ENCODE measurements at places on chromosomes 7 and 10. TPM values are rescaled to one million over a fixed set of nuclear protein-coding genes. Genes with fewer than 3 reads are reported as not detected.

SEC24C gene
- total RNA-seq, result 47.9 TPM

ICA1 gene
- total RNA-seq, result 25.5 TPM

DNA sequence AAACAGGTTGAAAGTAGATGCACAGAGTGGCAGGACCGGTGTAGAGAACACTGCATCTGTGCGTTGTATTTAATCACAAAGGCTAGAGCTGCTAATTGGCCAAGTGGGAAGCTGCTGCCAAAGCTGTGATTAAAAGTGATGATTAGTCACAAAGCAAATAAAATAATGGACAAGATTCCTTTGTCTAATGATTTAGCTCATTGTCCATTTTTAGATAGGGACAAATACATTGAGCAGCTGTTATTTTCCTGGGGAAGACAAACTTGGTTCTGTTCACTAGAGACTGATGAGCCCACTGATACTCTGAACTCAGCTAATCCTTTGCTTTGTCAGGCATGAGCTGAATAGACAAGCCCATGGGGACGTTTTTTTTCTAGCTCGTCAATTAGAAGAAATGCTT is 19.7 kb downstream of the UBE3C start:
- no peak for DNase-seq

- DNase-seq, result no peak
These were observed 6.9 kb downstream of the PILRA start for GRCh38 chr7:100380196-100380595.

DNA sequence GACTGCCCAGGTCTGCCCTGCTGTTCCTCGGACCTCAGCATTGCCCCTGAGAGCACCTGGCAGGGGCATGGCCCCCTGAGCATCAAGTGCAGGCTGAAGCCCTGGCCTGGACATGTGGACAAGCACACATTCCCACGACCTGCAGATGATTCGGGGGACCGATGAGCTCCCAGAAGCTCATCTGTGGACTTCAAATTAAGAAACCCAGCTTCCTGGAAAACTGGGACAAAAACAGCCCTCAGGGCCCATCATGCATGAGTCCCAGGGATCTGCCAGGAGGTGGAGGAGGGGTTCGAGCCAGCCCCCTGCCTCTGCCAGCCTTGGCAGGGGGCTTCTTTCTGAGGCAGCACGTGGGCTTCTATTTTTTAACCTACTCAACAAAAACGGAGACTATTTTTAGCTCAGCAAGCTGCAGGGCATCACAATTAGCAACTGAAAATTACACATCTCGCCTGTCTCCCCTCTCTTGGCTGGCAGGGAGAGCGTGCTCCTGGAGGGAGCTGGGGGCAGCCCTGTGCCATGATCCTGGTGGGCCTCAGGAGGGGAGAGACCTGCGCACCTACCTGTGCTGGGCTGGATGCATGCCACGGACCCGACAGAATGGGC is 51.8 kb downstream of the RASGEF1A start:
- no peak for DNase-seq

GRCh38 chr10:15313843-15314242 is 57.2 kb downstream of the FAM171A1 start:
- no peak for DNase-seq

- DNase-seq, result no peak
These were observed 77.2 kb downstream of the PLXNA4 start for GRCh38 chr7:132499065-132499464.

DNA sequence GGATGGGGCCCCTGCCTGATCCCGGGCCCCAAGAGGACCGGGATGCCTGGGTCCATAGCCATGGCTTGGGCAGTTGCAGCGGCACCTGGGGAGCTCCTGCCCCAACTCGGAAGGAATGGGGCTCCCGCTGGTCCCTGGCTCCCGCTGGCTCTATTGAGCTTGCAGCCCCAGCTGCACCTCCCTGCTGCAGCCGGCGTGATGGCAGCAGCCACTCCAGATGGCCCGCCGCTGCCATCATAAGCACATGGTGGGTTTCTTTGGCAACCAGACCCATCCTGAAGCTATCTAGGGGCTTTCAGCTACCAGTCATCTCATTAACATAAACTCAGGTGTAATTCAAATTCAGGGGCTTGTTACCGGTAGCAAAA is 11.1 kb upstream of the DNMBP start:
- DNase-seq, result no peak

- DNase-seq, result no peak
These were observed 189.4 kb downstream of the FANK1 start for GRCh38 chr10:126085806-126086205.

All from vagina (tissue), 2 donors.